Stimulated activated CD8-positive, alpha-beta memory T cell treated with anti-CD3 and anti-CD28 coated beads, Interleukin-2, amount 100 ng/mL, for 1 hour (primary cell): ENCODE measurements at places on chromosomes 12 and 14.

DNA sequence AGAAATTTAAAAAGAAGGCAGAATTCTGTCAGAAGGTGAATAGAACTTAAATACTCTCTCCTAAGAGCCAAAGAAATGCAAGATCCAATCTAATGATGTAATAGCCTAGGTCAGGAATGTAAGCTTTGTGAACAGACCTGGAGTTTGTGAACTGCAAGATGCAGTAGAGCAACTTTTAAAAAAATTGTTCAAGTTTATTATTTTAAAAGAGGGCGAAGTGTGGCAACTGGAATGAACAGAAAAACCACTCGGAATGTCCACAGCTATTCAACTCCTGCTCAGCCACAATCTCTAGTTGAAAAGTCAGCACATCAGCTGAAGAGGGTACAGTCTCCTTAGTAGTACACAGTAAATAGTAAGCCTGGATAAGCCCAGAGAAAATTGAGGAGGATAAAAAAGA lies 228.8 kb downstream of the PPFIA2 start:
- DNase-seq, result no peak

GRCh38 chr12:12784116-12784515 lies 1.3 kb upstream of the APOLD1 start:
- DNase-seq, result no peak

- DNase-seq, result no peak
Measured at GRCh38 chr12:62683776-62684569, 217.3 kb downstream of the MON2 start.

- DNase-seq, result no peak
Measured at GRCh38 chr12:68759852-68760251, 13.9 kb downstream of the SLC35E3 start.

GRCh38 chr12:122395319-122395718 lies 27.1 kb downstream of the CLIP1 start:
- no peak for DNase-seq
